ENCODE measurements at places on chromosomes 1 and 21.

DNA sequence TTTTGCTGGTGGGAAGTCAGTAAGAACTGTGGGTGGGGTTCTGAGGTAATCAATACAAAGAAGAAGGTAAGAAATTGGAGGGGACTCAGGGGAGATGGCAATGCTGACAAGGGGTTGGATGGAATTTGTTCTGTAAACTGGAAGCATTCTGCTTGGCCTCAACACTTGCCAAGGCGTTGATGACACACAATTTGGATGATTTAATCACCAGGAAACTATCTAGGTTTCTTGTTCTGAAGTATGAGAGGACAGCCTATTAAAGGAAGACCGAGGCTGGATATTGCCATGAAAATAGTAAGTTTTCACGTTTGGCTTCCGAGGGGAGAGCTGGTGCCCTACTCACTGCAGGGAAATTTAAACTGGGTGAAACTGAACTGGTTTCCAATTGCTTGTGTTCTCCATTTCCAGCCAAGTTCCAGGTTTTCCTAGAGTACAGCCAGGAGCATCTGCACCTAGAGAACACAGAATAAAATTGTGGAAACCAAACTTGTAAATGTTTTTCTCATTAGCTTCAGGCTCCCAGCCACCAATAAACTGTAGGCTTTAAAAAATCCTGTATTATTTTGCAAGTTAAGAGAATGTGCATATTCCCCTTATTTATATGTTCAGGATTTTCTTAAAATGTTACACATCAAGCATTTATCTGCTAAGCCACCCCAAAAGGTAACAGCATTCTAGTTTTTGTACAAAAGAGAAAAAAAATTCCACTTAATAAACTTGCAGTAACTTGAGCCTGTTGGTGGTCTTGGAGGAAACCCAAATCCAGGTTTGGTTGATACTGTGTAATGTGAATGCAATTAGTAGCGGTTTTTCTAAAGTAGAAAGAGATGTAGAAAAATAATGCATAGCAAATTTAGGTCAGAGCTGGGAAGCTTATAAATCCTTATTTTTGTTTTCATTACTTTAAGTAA is 53.8 kb downstream of the ROR1 start:
- no peak for DNase-seq

- no peak for DNase-seq
These were observed 149.9 kb downstream of the CHRM3 start for GRCh38 chr1:239536165-239536849.

DNA sequence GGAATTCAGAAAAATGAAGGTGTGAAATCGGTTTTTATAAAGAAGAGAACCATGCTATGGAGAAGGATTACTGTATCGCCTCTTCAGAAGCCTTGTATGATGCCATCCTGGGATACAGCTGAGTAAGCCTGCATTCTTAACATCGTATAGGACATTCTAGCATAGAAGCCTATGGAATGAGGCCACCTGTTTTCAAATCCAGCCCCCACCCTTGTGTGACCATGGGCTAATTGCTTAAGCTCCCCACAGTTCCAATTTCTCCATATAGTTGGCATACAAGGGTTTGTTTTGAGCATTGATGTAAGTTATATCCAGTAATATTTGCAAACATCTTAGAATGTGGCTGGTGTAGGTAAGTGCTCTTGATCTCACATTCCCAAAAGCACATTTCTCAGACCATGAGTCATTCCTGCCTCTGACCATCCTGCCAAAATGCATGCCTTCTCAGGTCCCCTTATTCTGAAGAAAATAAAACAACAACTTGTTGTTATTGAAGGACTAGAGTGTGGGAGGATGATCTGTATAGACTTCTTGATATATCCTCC is 1.5 kb downstream of the OR14A2 start:
- DNase-seq = no peak

DNA sequence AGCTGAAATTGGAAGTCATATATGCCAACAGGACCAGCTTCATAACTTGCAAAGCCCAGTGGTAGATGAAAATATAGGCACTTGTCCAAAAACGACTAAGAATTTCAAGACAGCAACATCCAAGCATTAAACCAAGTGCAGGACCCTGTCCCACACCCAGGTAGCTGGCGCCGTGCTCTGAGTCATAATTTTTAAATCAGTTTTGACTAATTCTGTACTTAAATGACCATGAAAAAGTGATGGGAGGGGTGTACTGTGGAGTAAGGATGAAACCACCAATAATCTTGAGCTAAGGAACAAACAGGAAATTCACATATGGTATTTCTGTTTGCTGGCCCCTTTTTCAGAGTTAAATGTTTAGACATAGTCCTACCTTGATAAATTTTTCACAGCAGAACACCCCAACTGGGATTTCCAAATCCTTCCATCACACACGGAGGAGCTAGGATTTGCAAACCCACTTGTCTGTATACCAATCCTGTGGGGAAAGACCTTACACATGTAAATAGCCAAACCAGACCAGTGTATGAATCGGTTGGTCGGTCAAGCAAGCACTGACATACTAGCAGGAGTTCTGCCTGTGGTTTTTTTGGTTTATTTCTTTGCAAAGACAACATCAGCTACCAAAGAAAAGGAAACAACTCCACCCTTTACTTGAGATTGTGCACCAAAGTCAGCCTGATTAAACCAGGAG is 235.7 kb upstream of the RAB4A start:
- no peak for DNase-seq

- peak; percentile 98 for DNase-seq
These were observed at the start of gene KRTAP12-1 for GRCh38 chr21:44681861-44682579. Gene KRTAP12-1 (minus strand): TSS chr21:44682163. CDS start chr21:44682123, 40 bp downstream.
